WERI-Rb-1 (cell line): ENCODE measurements at places on chromosomes 11 and 22.

DNA sequence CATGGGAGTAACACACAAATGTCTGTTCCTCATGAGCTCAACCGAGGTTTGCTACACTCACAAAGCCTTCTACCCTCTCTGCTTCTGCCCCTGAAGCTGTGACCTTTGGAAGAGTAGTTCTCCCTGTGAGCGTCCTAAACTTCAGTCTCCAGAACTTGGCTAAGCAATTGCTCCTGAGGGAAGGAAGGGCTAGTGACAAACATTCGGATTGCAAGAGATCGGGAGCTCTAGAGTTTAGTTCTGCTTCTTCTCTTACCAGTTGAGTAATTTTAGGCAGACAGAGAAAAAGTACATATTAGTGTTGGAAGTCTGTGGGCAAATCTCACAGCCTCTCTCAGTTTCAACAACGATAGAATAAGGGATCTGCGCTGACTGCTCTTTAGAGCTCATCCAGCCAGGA lies 27.3 kb upstream of the ELF5 start:
- DNase-seq = no peak

GRCh38 chr11:91955206-91955605 lies 269.4 kb upstream of the FAT3 start:
- no peak for DNase-seq

GRCh38 chr11:108790501-108791299 lies 125.8 kb downstream of the DDX10 start:
- no peak for DNase-seq

- DNase-seq = peak; percentile 16
These were observed 113.5 kb downstream of the SLC1A2 start for GRCh38 chr11:35305670-35306382.

- no peak for DNase-seq
These were observed 5.6 kb downstream of the AP1B1 start for GRCh38 chr22:29382580-29383302.

GRCh38 chr11:18379201-18379600 lies 15.2 kb upstream of the LDHA start:
- DNase-seq = peak; percentile 44

- no peak for DNase-seq
These were observed 6.5 kb upstream of the RASD2 start for GRCh38 chr22:35534091-35534490.

DNA sequence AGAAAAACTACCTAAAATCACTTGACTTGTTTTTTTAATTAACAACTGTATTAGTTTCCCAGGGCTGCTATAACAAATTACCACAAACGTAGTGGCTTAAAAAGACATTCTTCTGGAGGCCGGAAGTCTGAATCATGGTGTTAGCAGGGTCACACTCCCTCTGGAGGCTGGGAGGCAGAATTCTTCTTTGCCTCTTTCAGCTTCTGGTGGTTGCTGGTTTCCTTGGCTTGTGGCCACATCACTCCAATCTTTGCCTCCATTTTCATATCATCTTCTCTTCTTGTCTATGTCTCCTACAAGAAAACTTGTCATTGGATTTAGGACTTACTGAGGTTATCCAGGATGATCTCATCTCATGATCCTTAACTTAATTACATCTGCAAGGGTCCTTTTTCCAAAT lies 7.4 kb upstream of the INCENP start:
- DNase-seq = no peak

GRCh38 chr11:11076879-11077278 lies 219.0 kb upstream of the ZBED5 start:
- no peak for DNase-seq

DNA sequence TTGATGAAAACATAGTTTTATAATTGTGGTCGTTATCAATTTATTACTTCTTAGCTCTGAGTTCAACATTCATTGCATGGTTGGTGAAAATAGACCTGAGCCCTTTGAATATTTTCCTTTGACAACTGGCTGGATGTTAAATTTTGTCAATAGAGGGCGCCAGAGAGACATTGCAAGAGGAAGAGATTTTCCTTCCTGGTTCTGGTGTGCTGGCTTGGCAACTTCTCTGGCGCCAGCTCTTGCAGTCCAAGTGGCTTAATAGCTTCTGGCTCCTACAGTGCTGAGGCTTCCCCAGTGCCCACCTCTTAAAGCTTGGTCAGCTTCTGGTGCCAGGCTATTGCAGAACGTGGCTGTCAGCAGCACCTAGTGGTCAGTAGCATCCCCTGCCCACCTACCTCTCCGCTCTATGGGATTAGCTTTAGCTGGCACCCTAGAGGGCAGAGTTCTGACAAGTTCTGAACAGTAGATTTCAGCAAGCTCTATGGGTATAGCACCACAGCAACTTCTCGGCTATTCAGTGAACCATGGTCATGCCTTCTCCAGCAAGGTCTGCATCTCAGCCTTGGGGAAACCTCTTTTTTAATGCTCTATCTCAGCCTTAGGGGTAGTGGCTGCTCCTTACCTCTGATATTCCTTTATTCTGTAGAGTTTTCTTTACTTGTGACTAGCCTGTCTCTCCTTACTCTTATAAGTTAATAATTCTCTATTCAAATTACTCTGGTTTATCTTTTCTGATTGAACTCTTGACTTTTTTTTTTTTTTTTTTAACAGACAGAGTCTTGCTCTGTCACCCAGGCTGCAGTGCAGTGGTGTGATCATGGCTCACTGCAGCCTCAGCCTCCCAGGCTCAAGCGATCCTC lies 59.4 kb downstream of the ACER3 start:
- DNase-seq = peak; percentile 71

DNA sequence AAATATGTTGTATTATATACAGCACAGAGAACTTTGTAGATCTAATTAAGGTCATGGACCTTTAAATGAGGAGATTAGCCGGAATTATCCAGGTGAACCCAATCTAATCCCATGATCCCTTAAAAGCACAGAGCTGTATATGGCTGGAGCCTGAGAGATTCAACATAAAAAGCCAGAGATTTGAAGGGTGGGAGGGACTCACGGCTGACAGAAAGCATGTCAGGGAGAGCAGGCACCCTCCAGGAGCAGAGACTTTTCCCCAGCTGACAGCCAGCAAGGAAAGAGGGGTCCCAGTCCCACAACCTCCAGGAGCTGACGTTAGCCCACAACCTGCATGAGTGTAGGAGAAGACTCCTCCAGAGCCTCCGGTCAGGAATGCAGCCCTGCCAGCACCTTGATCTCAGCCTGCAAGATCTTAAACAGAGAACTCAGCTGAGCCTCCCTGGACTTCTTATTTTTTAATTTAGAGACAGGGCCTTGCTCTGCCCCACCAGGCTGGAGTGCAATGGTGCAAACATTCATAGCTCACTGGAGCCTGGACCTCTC lies 20.0 kb upstream of the ADA2 start:
- peak; percentile 49 for DNase-seq
